ENCODE measurements at places on chromosomes 5 and 9. TPM values are rescaled to one million over a fixed set of nuclear protein-coding genes. Genes with fewer than 3 reads are reported as not detected.

PITX1 gene
- total RNA-seq: 0.14 TPM

FAM163B gene
- not detected for total RNA-seq

GRCh38 chr5:114450437-114450836 lies 88.6 kb downstream of the KCNN2 start:
- H3K36me3 ChIP-seq: no peaks in the 10 kb centered on the region
- H3K4me3 ChIP-seq: no peak overlapping the region
- DNase-seq: no peak
- H3K27ac ChIP-seq: no peak overlapping the region
- peaks cover 4% of the 10 kb centered on the region for H3K4me1 ChIP-seq

- no peak for DNase-seq
- H3K4me3 ChIP-seq: no peak overlapping the region
- no peak overlapping the region for H3K27ac ChIP-seq
- H3K27me3 ChIP-seq: no peaks in the 10 kb centered on the region
- H3K36me3 ChIP-seq: no peaks in the 10 kb centered on the region
- H3K4me1 ChIP-seq: no peaks in the 10 kb centered on the region
These were observed 184.5 kb downstream of the FBN2 start for GRCh38 chr5:128353441-128354107.

- H3K4me1 ChIP-seq: peaks cover 43% of the 10 kb centered on the region
- H3K27me3 ChIP-seq: no peaks in the 10 kb centered on the region
- H3K4me3 ChIP-seq: peak overlapping the region; percentile 3
- H3K36me3 ChIP-seq: peaks cover 2% of the 10 kb centered on the region
- no peak overlapping the region for H3K27ac ChIP-seq
These were observed 2.2 kb downstream of the DNAJC25 start for GRCh38 chr9:111633389-111633736.

- no peaks in the 10 kb centered on the region for H3K36me3 ChIP-seq
- H3K27me3 ChIP-seq: peaks cover 42% of the 10 kb centered on the region
- peaks cover 26% of the 10 kb centered on the region for H3K4me1 ChIP-seq
- peak; percentile 42 for DNase-seq
- H3K27ac ChIP-seq: no peak overlapping the region
These were observed 22.6 kb downstream of the DBH start for GRCh38 chr9:133658442-133659431.

DNA sequence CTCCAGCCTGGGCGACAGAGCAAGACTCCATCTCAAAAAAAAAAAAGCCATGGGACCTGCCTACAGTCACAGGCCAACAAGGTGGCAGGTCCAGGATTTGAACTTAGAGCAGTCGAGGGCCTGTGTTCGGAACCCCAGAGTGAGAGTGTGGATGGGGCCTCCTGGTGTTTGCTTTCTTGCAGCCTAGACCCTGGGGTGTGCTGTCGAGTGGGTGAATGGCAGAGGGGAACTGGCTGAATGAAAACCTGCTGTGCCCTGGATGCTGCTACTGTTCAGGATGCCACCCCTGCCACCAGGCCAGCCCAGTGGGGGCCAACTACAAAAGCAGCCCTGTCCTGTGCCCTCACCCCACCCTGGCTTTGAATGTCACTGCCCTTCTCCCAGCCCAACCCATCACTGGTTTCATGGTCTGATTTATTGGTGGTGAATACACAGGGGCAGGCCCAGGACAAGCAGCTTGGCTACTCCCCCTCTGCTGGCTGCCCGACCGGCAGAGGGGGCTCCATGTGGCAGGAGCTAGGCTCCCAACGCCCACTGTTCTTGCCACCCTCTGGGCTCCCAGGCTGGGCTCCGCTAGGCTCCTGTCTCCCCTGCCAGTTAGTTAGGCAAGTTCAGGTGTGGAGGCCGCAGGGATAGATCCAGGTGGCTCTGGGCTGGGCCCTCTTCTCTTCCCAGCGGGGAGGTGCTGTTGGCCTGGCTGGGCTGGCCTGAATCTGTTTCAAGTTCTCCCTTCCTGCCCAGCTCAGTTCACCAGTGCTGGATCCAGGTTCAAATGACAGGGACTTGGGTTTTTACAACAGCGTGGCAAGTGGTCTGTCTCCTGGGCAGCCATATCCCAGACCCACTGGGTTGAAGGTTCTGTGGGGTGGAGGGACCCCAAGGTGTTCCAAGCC lies 12.2 kb downstream of the FPGS start:
- H3K36me3 ChIP-seq: peaks cover 20% of the 10 kb centered on the region
- H3K27ac ChIP-seq: no peak overlapping the region
- H3K4me1 ChIP-seq: no peaks in the 10 kb centered on the region
- DNase-seq: no peak
- no peak overlapping the region for H3K4me3 ChIP-seq
- no peaks in the 10 kb centered on the region for H3K27me3 ChIP-seq

- H3K4me3 ChIP-seq: no peak overlapping the region
- no peaks in the 10 kb centered on the region for H3K36me3 ChIP-seq
- no peak overlapping the region for H3K27ac ChIP-seq
- no peak for DNase-seq
- H3K4me1 ChIP-seq: peaks cover 7% of the 10 kb centered on the region
These were observed 28.5 kb upstream of the TNFSF15 start for GRCh38 chr9:114834386-114834785.

Measured in activated CD4-positive, alpha-beta memory T cell treated with anti-CD3 and anti-CD28 coated beads for 36 hours (primary cell).